NCI-H2029 (cell line): ENCODE measurements at places on chromosomes 6 and 20.

DNA sequence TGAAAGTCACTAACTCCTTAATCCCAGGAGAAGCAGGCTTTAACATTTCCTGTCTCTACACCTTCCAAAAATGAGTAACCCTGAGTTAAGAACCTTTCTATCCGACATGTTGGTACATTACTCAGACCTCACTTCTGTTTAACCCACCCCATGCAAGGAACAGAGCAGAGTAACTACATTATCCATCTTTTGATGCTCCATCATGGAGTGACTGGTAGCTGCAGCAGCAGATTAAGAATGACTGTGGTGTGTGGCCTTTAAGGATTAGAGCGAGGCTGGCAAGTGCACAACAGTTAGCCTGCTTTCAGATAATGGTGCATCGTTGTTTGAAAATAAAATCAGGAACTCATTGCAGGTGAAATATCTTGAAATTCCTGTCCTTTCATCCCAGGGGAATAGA, 2.0 kb downstream of the TRAF3IP2 start:
- DNase-seq, result no peak

GRCh38 chr6:127971945-127972391, 71.1 kb upstream of the THEMIS start:
- DNase-seq, result no peak

- DNase-seq, result no peak
These were observed 147.0 kb downstream of the TBC1D32 start for GRCh38 chr6:121187200-121187832.

GRCh38 chr6:146905181-146905704, 299.0 kb upstream of the STXBP5 start:
- peak; percentile 77 for DNase-seq

GRCh38 chr6:98927534-98927933, 20.2 kb downstream of the FBXL4 start:
- peak; percentile 74 for DNase-seq

DNA sequence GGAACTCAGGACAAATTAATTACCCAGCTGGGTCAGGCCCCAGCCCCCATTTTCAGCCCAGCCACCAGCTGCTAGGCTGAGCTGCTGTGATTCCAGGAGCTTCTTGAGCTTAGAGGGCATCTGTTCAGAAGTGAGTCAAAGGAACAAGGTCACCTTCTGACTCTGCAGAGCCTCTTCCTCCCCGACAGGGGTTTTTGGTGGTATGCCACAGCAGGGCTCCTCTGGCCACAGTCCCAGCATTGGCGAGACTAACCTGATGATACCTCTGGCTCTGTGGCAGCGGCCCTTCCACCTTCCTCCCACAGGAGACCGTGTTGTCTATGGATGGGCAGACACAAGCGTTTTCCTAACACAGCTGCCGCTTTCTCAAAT, 39.7 kb downstream of the ZC3H12D start:
- DNase-seq, result no peak

DNA sequence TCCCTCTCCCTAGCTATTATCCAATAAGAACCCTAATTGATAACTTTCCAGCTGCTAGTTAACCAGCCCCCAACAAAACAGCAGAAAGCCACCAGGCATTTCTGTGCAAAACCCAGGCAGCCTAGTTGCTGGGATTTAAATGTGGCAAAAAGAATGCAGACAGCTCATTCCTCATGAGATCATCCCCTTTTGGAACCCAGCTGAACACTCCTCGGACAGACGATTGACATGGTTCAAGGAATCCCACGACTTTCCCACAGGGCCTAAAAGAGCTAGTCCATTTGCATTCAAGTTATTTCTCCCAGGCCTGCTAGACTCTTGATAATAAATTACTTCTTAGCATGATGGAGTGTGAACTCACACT, 24.0 kb downstream of the JAG1 start:
- no peak for DNase-seq

GRCh38 chr6:3442431-3443220, 14.2 kb downstream of the SLC22A23 start:
- no peak for DNase-seq

GRCh38 chr6:32151863-32152768, at the start of gene PRRT1:
TSS of gene PRRT1 (minus strand) at chr6:32151939. CDS start at chr6:32151827, 112 bp downstream.
- DNase-seq, result no peak

- no peak for DNase-seq
These were observed 346.0 kb downstream of the NKAIN2 start for GRCh38 chr6:124149646-124150045.

DNA sequence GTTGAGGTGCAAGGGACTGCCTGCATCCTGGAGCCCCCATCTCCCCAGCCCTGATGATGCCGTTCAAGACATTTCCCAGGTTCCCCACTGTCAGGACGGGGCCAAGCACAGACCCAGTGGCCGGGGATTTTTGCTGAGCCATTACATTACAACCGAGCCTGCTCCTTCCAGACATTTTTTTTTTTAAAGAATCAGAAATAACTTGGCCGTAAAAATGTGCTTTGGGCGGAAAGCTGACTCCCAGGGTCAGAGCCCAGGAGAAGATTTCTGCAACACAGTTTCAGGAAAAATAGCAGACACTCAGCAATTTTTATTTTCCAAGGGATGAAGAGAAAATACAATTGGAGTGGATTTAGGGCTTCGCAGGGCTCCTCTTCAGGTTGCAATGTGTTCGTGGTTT, 87.9 kb downstream of the LRFN2 start:
- DNase-seq, result no peak
